ENCODE measurements at places on chromosomes 7 and 10.

- no peak for DNase-seq
These were observed 221.3 kb upstream of the CSTF2T start for GRCh38 chr10:51920672-51921071.

DNA sequence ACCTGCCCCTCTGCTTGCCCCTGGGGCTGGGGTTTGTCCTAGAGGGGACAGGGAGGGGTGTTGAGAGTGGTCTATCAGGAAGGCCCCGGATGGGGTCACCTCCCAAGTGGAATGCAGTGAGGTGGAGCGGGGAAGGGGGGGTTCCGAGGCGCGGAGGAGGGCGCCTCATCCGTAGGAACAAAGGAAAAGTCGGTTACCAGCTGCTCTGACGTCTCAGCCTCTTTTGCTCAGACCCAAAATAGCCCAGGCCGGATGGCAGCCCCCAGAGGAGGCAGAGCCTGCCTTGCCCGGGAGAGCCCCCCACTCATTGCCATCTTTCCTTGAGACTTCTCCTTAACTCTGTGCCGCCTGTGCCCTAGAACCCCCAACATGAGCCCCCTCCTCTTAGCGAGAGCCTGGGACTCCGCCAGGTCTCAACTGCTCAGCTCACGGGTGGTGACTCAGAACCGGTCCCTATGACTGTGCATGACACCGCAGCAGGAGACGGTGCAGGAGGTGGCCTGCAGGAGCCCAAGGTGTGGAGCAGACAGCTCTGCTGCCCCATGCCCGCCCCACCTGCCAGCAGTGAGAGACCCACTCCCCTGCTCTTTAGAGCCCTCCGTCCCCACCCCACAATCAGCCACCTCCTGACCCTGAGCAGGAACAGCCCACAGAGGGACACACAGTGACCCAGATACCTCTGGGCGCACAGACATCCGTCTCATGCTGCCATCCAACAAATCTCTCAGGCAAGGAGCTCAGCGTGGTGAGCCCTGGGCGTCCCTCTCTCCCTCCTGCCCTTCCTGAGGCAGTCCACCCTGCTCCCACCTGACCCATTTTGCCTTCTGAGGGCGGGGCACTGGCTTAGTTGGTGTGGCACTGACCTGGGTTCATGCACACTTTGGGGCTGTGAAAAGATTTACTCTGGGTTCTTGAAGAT is 13.1 kb downstream of the STX1A start:
- no peak for DNase-seq

- DNase-seq = no peak
These were observed 139.9 kb upstream of the FAM171A1 start for GRCh38 chr10:15510963-15511362.

- DNase-seq = no peak
These were observed 34.9 kb downstream of the CSGALNACT2 start for GRCh38 chr10:43173120-43173519.

DNA sequence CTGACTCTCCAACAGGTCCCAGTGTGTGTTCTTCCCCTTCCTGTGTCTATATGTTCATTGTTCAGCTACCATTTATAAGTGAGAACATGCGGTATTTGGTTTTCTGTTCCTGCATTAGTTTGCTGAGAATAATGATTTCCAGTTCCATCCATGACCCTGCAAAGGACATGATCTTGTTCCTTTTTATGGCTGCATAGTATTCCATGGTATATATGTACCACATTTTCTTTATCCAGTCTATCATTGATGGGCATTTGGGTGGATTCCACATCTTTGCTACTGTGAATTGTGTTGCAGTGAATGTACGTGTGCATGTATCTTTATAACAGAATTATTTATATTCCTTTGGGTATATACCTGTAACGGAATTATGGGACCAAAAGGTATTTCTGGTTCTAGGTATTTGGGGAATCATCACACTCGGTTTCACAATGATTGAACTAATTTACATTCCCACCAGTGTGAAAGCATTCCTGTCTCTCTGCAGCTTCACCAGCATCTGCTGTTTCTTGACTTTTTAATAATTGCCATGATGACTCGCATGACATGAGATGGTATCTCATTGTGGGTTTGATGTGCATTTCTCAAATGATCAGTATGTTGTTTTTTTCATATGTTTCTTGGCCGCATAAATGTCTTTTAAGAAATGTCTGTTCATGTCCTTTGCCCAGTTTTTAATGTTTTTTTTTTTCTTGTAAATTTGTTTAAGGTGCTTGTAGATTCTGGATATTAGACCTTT is 60.2 kb downstream of the LSMEM1 start:
- no peak for DNase-seq

- no peak for DNase-seq
These were observed at the start of gene CNNM1 for GRCh38 chr10:99329304-99329553. Gene CNNM1, plus strand, starts transcription at chr10:99329356. Its CDS starts 32 bp downstream, at chr10:99329388.

- no peak for DNase-seq
These were observed 9.9 kb downstream of the TTYH3 start for GRCh38 chr7:2641406-2642393.

GRCh38 chr10:28587270-28587969 is 54.5 kb downstream of the WAC start:
- no peak for DNase-seq

DNA sequence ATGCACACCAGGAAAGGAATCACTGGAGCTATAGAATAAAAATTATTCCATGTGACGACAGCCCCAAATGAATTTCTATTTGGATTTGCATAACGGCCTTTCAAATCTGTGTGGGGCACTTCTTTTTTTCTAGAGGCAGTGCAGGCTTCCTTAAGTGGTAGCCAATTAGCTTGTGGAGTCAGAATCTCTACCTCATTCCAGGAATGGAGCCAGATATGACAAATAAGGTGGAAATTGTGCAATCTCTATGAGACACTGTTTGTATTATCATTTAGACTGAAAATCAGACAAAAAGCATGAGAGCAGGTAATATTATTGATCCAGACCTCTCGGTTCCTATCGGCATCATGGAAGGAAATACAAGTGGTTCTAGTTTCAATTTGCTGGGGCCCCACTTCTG is 78.7 kb downstream of the BEND7 start:
- no peak for DNase-seq

- DNase-seq = no peak
These were observed 228.8 kb downstream of the BMPER start for GRCh38 chr7:34133983-34134782.

- DNase-seq = no peak
These were observed 160.4 kb downstream of the KIF20B start for GRCh38 chr10:89861584-89862301.

DNA sequence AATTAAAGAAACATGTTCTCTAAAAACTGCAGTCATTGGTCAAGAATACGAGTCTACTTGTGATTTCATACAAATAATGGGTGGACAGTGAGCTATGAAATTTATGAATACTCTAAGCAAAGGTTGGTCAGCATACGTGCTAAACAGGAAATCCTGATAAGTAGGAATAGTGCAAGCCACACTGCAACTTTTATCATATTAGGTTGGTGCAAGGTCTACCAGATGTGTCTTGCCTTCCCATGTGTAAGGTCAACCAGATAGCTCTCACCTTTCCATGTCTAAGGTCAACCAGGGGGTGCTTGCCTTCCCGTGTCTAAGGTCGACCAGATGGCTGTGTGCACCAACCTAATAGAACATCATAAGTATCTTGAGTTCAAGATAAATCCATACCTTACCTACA is 2.0 kb upstream of the ITGB1 start:
- DNase-seq = no peak

DNA sequence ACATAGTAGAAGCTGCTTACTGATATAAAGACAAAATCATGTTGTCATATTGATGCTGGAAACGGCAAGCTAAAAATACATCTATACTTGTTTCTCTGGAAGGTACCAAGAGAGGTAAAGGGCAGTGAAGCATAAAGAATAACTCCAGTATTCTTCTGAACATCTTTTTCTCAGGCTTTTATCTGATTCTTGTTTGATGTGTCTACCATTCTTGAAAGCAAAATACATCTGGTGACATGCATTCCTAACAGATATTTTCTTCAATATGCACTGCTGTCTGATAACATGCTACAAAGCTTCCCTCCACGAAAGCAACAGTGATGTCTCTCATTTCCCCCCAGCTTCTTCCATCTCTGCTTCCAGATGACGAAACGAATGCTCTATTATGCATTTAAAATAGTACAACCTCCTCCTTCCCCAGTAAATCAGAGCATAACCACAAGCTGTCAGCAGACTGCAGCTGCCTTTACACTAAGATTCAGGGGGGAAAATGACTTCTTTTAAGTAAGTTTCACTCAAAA is 100.8 kb downstream of the ARHGAP21 start:
- no peak for DNase-seq

- DNase-seq = no peak
These were observed at the start of gene GBX1 for GRCh38 chr7:151167197-151167961. Gene GBX1, minus strand, starts transcription at chr7:151167694. Its CDS starts 146 bp downstream, at chr7:151167548.

DNA sequence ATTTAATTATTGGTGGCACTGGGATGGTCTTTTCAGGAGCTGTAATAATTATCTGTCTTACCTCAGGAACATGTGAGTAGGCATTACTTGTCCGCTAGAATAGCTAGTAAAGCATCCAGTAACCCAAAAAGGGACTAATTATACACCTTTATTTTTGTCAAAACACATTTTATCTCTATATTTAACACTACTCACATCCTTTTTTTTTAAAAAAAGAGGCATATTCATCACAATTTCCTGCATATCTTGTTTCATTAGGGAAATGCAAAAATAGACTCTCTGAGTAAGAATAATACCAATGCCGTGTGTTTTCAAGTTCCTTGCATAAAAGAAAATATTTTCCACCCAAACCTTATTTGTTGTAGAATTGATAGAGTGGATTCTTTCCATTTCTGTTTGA is 99.5 kb downstream of the VTI1A start:
- DNase-seq = no peak

DNA sequence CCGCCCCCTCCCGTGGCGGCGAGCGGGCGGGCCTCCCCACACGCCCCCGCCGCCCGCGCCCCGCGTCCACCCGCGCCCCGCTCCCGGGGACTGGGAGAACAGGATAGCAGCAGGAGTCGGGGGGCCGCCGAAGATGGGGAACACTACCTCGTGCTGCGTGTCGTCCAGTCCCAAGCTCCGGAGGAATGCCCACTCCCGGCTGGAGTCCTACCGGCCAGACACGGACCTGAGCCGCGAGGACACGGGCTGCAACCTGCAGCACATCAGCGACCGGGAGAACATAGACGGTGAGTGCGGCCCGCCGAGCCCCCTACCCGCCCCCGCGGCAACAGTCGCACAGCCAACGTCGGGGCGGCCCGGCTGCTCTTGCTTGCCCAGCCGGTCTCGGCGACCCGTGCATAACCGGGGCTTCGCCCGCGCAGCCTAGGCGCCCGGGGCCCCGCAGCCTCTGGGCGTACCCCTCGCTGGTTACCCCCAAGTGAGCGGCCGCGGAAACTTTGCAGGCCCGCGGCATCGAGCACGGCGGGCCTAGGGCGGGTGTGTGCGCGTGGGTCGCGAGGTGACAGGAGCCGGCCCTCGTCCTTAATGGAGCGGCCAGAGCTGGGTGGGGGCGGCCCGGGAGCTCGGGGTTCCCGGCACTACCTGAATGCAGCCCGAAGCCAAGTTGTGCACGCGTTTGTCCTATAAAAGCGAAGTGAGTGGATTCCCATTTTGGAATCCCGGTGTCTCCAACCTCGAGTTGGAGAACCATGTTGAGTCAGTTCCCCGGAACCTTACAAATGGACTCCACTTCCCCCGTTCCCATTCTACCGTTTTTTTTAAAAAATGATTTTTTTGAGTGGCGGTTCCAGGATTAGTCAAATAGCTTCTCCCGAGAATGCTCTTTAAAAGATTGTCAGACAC is 863 bp downstream of the CCNY start:
- no peak for DNase-seq

- no peak for DNase-seq
These were observed 14.7 kb upstream of the SLC16A9 start for GRCh38 chr10:59724098-59724938.

GRCh38 chr10:21517134-21518031 is 8.1 kb downstream of the SKIDA1 start:
- DNase-seq = no peak

- DNase-seq = no peak
These were observed 135.8 kb downstream of the ARID5B start for GRCh38 chr10:62037166-62037831.

DNA sequence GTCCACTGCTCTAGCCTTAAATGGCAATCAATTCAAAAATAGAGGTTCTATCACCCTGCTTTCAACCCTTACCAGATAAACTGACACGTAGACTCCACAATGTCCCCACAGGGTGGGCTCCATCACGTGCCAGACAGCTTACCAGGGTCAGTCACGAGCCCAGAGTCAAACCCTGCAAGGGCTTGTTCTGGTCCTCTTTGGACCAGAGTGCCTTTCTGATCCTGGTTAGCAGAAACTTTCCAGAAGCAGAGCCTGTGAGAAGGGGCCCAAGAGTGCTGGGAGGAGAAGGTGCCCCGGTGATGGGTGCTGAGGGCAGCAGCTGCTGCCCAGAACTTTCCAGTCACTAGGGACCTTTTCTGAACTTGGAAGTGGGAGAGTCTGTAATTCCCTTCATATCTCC is 354 bp upstream of the GIMAP5 start:
- DNase-seq = no peak

DNA sequence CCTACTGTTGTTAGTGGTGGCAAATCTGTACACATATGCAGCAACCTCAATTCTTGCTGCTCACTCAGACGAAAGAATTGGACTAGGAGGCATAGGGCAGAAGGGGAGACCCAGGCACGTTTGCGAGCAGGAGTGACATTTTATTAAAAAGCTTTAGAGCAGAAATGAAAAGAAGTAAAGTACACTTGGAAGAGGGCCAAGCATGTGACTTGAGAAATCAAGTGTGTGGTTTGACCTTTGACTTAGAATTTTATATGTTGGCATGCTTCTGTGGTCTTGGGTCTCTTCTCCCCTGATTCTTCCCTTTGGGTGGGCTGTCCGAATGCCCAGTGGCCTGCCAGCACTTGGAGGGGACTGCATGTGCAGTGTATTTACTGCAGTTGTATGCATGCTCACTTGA is 205.5 kb upstream of the SEMA3D start:
- DNase-seq = no peak

DNA sequence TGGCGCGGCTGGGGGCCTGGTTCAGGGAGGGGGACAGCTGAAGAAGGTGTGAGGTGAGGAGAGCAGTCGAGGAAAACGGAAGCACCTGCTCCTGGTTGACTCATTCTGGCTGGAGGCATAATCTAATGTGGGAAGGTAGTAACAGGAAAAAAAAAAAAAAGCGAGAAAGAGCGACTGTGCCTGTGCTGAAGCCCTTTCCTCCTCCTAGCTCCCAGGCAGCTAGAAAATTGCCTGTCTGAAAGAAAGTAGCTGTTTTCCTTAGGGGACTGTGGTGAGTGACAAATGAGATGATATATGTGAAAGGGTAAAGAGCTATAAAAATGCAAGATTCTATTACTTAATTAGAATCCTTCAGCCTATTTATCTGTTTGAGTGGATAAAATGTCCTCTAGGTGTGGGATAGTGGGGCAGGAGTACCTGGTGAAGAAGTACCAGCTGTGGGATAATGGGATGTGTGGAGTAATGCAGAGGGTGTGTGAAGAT is 4.9 kb upstream of the MEST start:
- no peak for DNase-seq

All from stimulated activated CD8-positive, alpha-beta memory T cell treated with anti-CD3 and anti-CD28 coated beads, Interleukin-4, amount 100 ng/mL, for 1 hour (primary cell).